ENCODE measurements at places on chromosomes 6 and 20. TPM values are rescaled to one million over a fixed set of nuclear protein-coding genes. Genes with fewer than 3 reads are reported as not detected.

TULP1 gene
- polyA plus RNA-seq = not detected

BCL2L1 gene
- polyA plus RNA-seq = 43.7 TPM

DNA sequence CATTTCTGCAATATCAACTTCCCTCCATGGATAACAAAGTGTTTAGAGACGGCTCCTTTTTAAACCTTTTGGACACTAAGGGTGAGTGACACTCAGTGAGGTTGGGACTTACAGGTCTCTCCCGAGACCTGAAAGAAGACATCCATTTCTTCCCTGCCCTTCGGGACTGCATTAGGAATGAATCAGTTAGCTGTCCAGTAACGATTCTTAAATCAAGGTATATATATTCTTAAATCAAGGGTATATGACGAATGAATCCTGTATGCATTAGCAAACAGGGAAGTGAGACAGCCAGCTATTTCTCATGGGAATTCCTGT is 52.9 kb downstream of the EDN1 start:
- H3K4me1 ChIP-seq = peaks cover 69% of the 10 kb centered on the region
- no peaks in the 10 kb centered on the region for H3K27me3 ChIP-seq
- H3K4me3 ChIP-seq = no peak overlapping the region
- DNase-seq = no peak
- H3K36me3 ChIP-seq = no peaks in the 10 kb centered on the region

DNA sequence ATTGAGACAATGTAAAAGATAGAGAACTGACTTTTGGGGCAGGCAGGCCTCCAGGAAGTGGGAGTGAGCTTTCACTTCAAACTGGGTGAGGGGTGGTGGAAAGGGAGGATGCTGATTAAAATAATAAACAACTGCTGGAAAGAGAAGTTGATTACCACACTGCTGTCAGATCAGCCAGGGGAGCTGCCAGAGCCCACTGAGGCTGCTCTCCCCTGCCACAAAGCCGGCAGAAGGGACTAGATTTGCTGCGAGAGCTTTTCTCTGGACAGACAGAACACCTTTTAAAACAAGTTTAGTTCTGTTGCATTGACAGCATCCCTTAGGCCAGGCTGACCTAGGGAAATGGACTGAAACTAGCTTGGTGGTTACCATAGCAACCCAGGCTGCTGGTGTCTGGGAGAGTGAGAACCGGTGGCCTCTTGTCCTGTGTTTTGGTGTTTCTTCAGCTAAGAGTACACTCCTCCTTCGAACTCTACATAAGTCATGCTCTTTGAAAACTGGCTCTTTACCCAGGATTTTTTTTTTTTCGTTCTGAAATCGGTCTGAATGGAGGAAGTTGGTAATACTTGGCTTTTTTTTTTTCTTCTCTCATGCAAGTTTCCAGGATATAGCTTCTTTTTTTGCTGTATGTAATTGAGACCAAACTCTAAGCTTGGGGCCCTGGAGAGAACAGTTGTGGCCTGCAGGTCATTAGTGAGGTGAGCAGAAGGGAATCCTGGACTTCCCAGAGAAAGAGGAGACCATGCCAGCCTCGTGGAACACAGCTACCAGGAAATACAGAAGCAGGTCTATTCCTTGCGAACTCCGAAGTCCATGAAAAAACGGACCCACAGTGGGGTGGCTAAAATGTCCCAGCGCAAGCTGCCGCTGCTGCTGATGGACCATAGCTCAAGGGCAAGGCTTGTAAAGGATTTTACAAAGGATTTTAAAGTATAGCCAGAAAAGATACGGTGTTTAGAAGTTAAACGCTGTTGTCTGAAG is 374.4 kb downstream of the UTRN start:
- H3K36me3 ChIP-seq = no peaks in the 10 kb centered on the region
- no peaks in the 10 kb centered on the region for H3K27me3 ChIP-seq
- DNase-seq = no peak
- no peak overlapping the region for H3K4me3 ChIP-seq
- H3K4me1 ChIP-seq = peaks cover 21% of the 10 kb centered on the region
- peak overlapping the region; percentile 14 for H3K27ac ChIP-seq

GRCh38 chr20:772806-773205 is 4.5 kb upstream of the SLC52A3 start:
- DNase-seq = no peak
- H3K4me1 ChIP-seq = no peaks in the 10 kb centered on the region
- H3K4me3 ChIP-seq = no peak overlapping the region
- H3K27me3 ChIP-seq = peaks cover 3% of the 10 kb centered on the region

Measured in liver (tissue), 10 donors.